ENCODE measurements at places on chromosomes 5 and 9.

DNA sequence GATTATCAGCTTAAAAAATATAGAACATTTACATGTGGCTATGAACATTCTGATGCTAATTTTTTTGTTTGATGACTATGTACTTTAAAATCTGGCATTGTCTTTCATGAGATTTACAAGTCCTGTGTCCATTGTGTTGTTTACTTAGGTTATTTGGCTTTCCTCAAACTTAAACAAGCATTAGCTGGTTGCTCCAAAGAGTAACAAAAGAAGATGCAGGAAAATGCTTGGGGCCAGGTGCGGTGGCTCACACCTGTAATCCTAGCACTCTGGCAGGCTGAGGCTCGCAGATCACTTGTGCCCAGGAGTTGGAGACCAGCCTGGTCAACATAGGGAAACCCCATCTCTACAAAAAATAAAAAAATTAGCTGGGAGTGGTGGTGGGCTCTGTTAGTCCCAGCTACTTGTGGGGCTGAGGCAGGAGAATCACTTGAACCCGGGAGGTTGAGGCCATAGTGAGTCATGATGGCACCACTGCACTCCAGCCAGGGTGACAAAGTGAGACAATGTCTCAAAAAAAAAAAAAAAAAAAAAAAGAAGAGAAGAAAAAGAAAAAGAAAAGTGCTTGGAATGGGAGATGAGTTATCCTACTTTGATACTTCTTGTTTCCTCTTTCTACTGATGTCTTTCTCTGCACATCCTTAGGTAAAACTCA lies 39.7 kb downstream of the PAM start:
- DNase-seq = no peak

DNA sequence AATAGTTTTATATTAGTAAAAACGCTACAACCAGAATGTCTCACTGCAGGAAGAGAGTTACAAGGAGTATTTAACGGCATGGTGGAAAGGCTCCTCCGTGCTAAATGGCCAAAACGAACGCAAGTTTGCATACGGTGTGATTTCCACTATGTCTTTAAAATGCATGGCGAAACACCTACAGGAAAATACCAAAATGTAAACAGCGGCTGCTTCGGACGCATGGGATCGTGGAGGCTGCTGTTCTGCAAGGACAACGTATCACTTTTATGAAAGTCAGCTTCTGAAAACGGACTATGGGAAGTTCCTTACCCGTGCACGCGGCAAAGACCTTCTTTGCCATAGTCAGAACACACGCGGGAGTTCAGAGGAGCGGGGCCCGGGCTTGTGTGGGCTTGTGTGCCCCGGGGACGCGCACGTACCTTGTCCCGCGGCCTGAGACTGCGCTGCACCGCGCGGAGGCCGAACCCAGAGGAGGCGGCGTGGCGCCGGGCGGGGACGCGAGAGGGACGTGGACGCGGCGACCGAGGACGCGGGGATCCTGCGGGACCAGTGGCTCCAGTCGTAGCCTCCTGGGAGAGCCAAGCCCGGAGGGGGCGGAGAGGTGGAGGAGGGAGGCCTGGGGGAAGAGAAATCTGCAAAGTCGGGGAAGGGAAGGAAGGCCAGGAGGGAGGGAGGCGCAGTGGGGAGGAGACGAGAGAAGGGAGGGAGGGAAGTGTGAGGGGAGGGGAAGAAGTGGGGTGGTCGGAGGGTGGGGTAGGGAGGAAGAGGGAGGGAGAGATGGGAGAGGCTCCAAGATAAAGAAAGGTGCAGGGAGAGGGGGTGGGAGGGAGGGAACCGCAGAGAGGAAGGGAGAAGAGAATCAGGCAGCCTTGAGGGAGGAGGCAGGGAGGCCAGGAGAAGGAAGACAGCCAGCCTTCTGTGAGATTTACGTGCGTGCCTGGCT lies at the start of gene CMBL:
TSS of gene CMBL (minus strand) at position 697 of the 943 bp plus-strand sequence. CDS start 17,140 bp downstream, outside the sequence.
- DNase-seq = no peak

GRCh38 chr5:67301285-67301903 lies 104.8 kb upstream of the CD180 start:
- peak; percentile 18 for DNase-seq

- no peak for DNase-seq
Observed at GRCh38 chr5:117103703-117104102, 529.1 kb upstream of the SEMA6A start.

DNA sequence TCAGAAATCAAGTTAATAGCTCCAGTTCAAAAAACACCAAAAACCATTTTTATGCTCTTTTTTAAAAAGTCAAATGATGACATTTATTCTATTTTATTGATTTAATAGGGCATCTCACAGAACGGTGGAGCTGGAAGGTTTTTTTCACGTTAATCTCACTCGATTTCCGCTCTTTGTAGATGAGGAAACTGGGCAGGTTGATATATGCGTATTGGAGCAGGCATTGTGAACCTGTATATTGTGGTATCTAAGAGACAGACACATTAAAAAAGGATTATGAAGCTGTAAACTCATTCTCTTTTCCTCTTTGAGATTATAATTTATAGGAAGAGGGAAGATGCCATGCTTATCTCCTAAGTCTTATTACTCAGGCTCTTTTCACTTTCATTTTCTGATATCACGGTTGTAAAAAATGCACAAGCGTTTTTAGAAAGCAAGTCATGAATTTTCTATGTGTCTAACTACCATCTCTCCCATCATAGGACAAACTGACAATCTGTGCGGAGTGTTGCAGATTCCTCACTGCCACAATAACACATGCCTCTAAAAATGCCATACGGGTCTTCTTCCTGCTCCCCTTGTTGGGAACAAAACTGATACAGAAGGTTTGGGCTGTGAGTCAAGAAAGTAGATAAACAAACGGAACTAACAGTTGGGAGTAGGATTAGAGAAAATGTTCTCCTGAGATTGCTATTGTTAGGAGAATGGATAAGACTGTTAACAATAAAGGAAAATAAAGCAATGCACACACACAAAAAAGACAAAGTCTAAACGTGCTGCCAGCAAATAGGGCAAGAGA lies 1997.7 kb downstream of the MAT2B start:
- no peak for DNase-seq

GRCh38 chr5:39214912-39215709 lies 4.3 kb downstream of the FYB1 start:
- no peak for DNase-seq

All from CD8-positive, alpha-beta T cell (primary cell).